Ascending aorta (tissue), 2 donors: ENCODE measurements at places on chromosomes 11 and 22.
A peak's percentile ranks its signal among the peaks of the same experiment; 100 is the strongest.

DNA sequence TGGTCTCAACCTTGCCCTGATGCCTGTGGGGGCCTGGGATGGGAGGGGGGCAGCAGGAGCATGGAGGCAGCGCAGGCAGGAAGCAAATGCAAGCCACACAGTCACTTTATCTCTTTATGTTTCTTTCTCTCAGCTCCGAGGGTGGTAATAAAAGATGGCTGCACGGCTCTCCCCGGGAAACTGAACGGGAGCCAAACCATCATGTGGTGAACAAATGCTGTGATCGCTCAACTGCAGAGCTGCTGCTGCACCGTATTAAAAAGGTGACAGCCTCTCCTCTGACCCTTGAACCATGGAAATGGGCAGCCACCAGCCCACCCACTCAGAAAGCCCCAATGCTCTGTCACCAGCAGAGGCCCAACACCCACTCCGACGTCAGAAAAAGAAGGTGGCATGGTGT lies 110.0 kb downstream of the TIMP3 start:
- DNase-seq, result no peak
- no peak overlapping the region for H3K27ac ChIP-seq
- no peaks in the 10 kb centered on the region for H3K36me3 ChIP-seq
- no peak overlapping the region for H3K4me3 ChIP-seq

- DNase-seq, result no peak
- peak overlapping the region; percentile 90 for H3K27ac ChIP-seq
- H3K36me3 ChIP-seq, result peaks cover 43% of the 10 kb centered on the region
- H3K4me3 ChIP-seq, result no peak overlapping the region
- H3K27me3 ChIP-seq, result no peaks in the 10 kb centered on the region
These were observed 12.2 kb downstream of the HPS5 start for GRCh38 chr11:18309691-18310090.

DNA sequence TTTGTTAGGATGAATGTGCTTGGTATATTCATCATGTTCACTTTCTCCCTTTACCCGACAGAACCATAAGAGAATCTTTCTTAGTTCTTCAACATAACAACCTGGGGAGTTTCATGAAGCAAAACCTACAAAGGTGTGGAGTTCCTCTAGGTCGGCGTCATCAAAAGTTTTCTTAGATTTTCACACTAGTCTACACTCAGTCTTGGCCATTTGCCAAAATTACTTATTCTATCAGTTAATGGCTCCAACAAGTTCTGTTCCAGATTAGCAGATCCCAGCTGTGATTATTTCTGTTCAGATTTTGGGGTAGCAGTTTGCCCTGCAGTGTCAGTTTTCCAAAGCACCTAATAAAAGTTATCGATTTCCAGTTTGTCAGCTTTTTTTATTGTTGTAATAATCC lies 935.8 kb upstream of the RAG2 start:
- H3K36me3 ChIP-seq, result no peaks in the 10 kb centered on the region
- H3K4me3 ChIP-seq, result no peak overlapping the region
- no peak overlapping the region for H3K27ac ChIP-seq
- DNase-seq, result no peak
- no peaks in the 10 kb centered on the region for H3K27me3 ChIP-seq

DNA sequence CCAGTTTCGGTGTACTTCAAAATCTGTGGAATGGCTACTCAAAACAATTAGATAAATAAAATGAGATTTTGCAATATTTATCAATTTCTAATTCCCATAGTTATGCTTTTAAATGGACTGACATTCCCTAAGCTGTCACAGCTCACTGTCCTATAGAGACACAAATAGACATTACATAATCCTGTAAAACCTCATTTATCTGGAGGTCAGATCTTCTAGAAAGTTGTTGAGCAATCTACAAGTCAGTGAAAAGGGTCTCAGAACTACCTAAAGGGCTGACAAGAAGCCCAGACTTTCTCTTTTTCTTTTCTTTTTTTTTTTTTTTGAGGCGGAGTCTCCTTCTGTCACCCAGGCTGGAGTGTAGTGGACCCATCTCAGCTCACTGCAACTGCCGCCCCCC lies 12.0 kb downstream of the ALG8 start:
- H3K4me3 ChIP-seq, result no peak overlapping the region
- no peaks in the 10 kb centered on the region for H3K4me1 ChIP-seq
- H3K36me3 ChIP-seq, result no peaks in the 10 kb centered on the region
- no peaks in the 10 kb centered on the region for H3K27me3 ChIP-seq
